CD8-positive, alpha-beta memory T cell (primary cell): ENCODE measurements at places on chromosomes 1 and 21.

GRCh38 chr1:109850194-109850593 is 60.5 kb upstream of the CSF1 start:
- DNase-seq = no peak
- H3K36me3 ChIP-seq = no peaks in the 10 kb centered on the region

DNA sequence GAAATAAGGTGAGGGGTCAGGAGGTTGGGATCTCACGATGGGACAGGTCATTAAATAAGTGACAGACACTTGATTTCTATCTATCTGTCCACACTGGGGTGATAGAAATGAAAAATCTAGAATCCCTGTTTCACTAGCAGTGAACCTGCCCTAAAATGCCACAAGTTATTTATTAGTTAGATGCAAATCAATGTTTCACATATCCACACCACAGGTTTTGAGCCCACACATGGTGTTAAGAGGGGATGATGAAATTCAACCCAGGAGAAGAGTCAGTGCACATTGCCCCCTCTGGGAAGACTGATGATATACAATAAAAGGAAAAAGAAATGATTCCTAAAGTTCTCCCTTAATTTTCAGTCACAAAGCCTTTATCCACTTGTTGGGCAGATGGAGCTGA is 10.1 kb upstream of the NTPCR start:
- no peak overlapping the region for H3K4me3 ChIP-seq
- DNase-seq = no peak
- no peak overlapping the region for H3K27ac ChIP-seq
- H3K36me3 ChIP-seq = no peaks in the 10 kb centered on the region
- H3K27me3 ChIP-seq = no peaks in the 10 kb centered on the region

- no peaks in the 10 kb centered on the region for H3K27me3 ChIP-seq
- no peaks in the 10 kb centered on the region for H3K36me3 ChIP-seq
- no peak overlapping the region for H3K4me3 ChIP-seq
- H3K27ac ChIP-seq = no peak overlapping the region
These were observed 103.0 kb downstream of the CAMTA1 start for GRCh38 chr1:6888268-6888667.

- peaks cover 45% of the 10 kb centered on the region for H3K36me3 ChIP-seq
- no peaks in the 10 kb centered on the region for H3K27me3 ChIP-seq
- no peaks in the 10 kb centered on the region for H3K4me1 ChIP-seq
- DNase-seq = no peak
These were observed 22.3 kb downstream of the CEP104 start for GRCh38 chr1:3834701-3835100.

DNA sequence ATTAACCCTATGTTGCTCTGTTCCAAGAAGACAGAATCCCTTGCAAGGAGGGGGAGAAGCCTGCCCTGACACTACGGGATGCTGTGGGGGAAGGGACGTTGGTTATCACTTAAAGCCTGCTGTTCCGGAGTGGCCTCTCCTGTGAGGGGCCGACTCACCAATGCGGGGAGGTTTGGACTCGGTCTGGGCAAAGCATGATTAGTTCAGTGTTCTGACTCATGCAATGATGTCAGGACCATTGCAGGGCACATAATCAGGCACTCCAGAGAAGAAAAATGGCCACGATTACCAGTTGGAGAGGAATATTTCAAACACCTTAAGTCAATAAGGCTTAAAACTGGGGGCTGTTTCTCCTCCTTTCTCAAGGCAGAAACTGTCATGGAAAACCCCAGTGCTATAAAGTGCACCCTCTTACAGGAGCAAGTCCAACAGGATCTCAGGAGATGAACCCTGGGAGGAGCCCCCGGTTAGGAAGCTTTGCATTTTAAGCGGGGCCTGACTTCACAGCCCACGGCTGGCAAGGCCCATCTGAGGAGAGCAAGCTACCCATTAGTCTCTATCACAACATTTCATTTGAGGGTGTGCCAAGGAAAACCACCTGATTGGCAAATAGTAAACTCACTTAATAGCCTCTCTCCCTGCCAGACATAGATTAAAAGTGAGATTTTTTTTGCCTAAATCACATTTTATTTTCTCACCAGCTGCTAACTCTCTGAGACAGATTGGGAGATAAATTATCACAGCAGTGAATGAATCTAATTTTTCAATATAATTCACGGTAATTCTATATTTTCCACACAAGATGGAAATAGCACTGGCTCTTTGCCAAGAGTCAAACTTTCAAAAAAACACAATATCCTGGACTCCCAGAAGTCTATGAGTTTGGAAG is 202.5 kb downstream of the C1orf94 start:
- H3K4me1 ChIP-seq = no peaks in the 10 kb centered on the region
- no peak overlapping the region for H3K4me3 ChIP-seq
- H3K27me3 ChIP-seq = peaks cover 4% of the 10 kb centered on the region
- H3K36me3 ChIP-seq = no peaks in the 10 kb centered on the region
- DNase-seq = no peak

- H3K36me3 ChIP-seq = no peaks in the 10 kb centered on the region
- DNase-seq = no peak
- H3K27ac ChIP-seq = no peak overlapping the region
- H3K4me1 ChIP-seq = no peaks in the 10 kb centered on the region
- H3K4me3 ChIP-seq = no peak overlapping the region
These were observed 818.9 kb downstream of the KCNT2 start for GRCh38 chr1:195789321-195789720.

GRCh38 chr1:12215118-12215961 is 14.5 kb upstream of the VPS13D start:
- no peaks in the 10 kb centered on the region for H3K27me3 ChIP-seq
- H3K4me3 ChIP-seq = no peak overlapping the region
- peaks cover 11% of the 10 kb centered on the region for H3K4me1 ChIP-seq
- DNase-seq = no peak
- no peaks in the 10 kb centered on the region for H3K36me3 ChIP-seq
- H3K27ac ChIP-seq = no peak overlapping the region

GRCh38 chr1:20477348-20478056 is 8.5 kb downstream of the CAMK2N1 start:
- no peak overlapping the region for H3K4me3 ChIP-seq
- H3K27me3 ChIP-seq = peaks cover 37% of the 10 kb centered on the region

- no peaks in the 10 kb centered on the region for H3K36me3 ChIP-seq
- H3K4me3 ChIP-seq = no peak overlapping the region
- no peak overlapping the region for H3K27ac ChIP-seq
- peaks cover 3% of the 10 kb centered on the region for H3K27me3 ChIP-seq
These were observed 149.1 kb upstream of the USP24 start for GRCh38 chr1:55364216-55364615.

GRCh38 chr1:145926686-145927062 is 610 bp downstream of the RBM8A start:
- H3K27me3 ChIP-seq = no peaks in the 10 kb centered on the region
- no peak for DNase-seq
- H3K36me3 ChIP-seq = peaks cover 9% of the 10 kb centered on the region
- H3K4me1 ChIP-seq = peaks cover 23% of the 10 kb centered on the region

DNA sequence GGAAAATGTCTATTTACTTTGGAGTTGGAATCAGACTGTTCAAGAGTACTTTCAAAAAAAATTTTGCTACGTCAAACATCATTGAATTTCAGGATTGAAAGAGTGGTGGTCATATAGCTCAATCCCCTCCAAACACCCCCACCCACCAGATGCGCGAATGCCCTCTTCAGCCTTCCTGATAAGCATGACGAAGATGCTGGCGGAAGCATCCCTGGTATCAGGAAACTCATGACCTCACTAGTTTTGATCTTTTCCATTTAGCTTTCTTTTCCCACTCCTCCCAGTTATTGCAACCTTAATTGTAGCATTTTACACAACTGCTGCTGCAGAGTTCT is 104.4 kb downstream of the LEPR start:
- H3K4me3 ChIP-seq = no peak overlapping the region
- H3K36me3 ChIP-seq = no peaks in the 10 kb centered on the region
- no peaks in the 10 kb centered on the region for H3K4me1 ChIP-seq
- H3K27ac ChIP-seq = no peak overlapping the region
- no peak for DNase-seq
- peaks cover 13% of the 10 kb centered on the region for H3K27me3 ChIP-seq

- H3K36me3 ChIP-seq = peaks cover 26% of the 10 kb centered on the region
- H3K4me3 ChIP-seq = no peak overlapping the region
- H3K4me1 ChIP-seq = no peaks in the 10 kb centered on the region
- no peak overlapping the region for H3K27ac ChIP-seq
These were observed 39.8 kb downstream of the WDR4 start for GRCh38 chr21:42839271-42840231.

DNA sequence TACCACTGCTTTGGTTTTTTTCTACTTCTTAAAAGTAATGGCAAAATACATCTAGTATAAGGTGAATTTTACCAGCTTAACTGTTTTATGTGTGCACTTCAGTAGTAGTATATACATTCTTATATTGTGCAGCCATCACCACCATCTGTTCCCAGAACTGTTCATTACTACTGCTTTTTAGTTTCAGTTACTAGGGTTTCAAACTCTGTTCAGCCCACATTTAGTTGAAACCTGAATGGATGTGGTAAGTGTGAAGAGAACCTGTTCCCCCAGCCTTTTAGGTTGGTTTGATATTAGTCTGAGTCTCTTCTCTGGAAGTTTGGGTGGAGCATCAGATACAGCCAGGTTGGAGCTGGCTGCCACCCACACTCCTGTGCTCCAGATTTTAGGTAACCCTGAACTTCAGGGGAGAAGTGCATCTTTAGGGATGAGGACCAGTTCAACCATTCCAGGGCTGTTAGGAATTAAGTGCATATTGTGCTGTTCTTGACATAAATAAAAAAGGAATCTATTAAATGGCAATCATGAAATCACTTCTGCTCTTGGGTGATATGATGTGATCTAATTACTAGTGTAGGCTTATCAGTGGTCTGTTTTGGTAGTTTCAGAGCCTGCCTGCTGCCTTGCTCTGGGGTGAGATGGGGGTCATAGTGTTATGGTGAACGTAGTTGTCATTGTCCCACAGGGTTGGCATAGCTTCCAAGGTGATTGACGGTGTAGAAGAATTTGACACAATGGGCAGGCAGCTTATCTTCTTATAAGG is 32.1 kb downstream of the URB2 start:
- peaks cover 22% of the 10 kb centered on the region for H3K36me3 ChIP-seq
- DNase-seq = no peak
- no peak overlapping the region for H3K27ac ChIP-seq
- no peak overlapping the region for H3K4me3 ChIP-seq
- no peaks in the 10 kb centered on the region for H3K27me3 ChIP-seq
- no peaks in the 10 kb centered on the region for H3K4me1 ChIP-seq

DNA sequence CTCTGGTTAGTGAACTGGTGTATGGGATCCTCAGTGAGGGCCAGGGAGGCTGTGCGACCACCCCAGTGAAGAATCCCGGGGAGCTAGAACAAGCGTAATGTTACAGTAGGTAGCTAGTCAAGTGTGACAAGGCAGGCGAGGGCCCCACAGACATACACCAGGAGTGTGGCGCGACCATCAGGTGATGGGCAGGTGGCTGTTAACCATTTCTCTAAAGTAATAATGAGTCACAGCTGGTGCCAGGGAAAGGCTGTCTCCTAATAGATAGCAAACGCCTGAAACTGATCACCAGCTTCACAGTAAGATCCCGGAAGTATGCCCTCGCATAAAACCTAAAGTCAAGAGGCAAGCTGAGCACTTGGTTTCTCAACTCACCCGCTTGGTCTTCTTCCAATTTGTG is 40.5 kb upstream of the TARBP1 start:
- no peak overlapping the region for H3K4me3 ChIP-seq
- H3K36me3 ChIP-seq = no peaks in the 10 kb centered on the region
- DNase-seq = no peak

- H3K4me1 ChIP-seq = no peaks in the 10 kb centered on the region
- no peak overlapping the region for H3K27ac ChIP-seq
- no peak for DNase-seq
- no peaks in the 10 kb centered on the region for H3K36me3 ChIP-seq
These were observed 545.2 kb upstream of the BRINP3 start for GRCh38 chr1:191022856-191023255.

- H3K27me3 ChIP-seq = no peaks in the 10 kb centered on the region
- H3K4me1 ChIP-seq = no peaks in the 10 kb centered on the region
- H3K36me3 ChIP-seq = peaks cover 63% of the 10 kb centered on the region
- DNase-seq = no peak
These were observed 58.4 kb upstream of the MYOCOS start for GRCh38 chr1:171563675-171564074.

DNA sequence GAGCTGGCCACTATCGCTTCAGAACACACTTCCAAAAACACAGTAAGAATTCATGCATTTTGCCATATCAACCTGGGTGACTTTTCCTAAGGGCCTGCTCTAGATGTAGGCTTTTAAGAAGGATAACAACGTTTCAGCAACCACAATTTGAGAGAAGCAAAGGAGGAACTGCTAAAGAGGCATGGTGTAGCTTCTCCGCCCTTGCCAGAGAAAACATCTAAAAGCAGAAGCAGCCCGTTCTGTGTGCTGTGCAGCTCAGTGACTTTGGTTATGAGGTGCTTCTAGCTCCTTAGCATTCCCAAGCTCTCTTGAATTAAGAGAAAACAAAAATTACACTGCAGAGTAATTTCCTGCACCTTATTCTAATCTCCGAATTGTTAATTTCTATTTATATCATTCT is 2.7 kb downstream of the PER3 start:
- no peak overlapping the region for H3K4me3 ChIP-seq
- H3K27me3 ChIP-seq = no peaks in the 10 kb centered on the region
- H3K27ac ChIP-seq = no peak overlapping the region
- no peaks in the 10 kb centered on the region for H3K36me3 ChIP-seq

DNA sequence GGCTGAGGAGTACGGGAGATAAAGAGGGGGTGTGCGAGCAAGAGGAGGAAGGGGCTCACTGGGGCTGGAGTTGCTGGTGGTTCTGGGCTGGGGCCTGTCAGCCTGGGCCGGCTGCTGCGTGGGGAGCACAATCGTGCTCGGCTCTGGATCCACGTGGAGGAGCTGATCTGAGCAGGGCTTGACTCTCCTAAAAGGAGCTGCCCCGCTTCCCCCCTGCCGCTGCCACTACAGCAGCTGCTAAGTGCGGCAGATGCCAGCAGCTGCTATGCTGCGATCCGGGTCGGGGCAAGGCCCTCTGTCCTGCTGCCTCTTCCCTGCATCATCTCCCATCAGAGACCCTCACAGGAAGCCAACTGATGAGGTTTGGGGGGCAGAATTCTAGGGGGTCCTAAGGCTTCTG is 165.9 kb downstream of the PCBP3 start:
- DNase-seq = no peak
- H3K4me3 ChIP-seq = no peak overlapping the region
- H3K27me3 ChIP-seq = no peaks in the 10 kb centered on the region
- H3K36me3 ChIP-seq = no peaks in the 10 kb centered on the region
- H3K27ac ChIP-seq = no peak overlapping the region
- no peaks in the 10 kb centered on the region for H3K4me1 ChIP-seq

- peak overlapping the region; percentile 43 for H3K27ac ChIP-seq
- no peaks in the 10 kb centered on the region for H3K36me3 ChIP-seq
- peak overlapping the region; percentile 44 for H3K4me3 ChIP-seq
- DNase-seq = peak; percentile 55
- no peaks in the 10 kb centered on the region for H3K27me3 ChIP-seq
These were observed 16.9 kb upstream of the KIAA0040 start for GRCh38 chr1:175209493-175209921.

- H3K36me3 ChIP-seq = no peaks in the 10 kb centered on the region
- H3K4me1 ChIP-seq = peaks cover 50% of the 10 kb centered on the region
- H3K27ac ChIP-seq = no peak overlapping the region
- no peaks in the 10 kb centered on the region for H3K27me3 ChIP-seq
- no peak for DNase-seq
These were observed 123.3 kb downstream of the KCNN3 start for GRCh38 chr1:154746622-154747299.

GRCh38 chr1:50959303-50959912 is 659 bp downstream of the FAF1 start:
- no peaks in the 10 kb centered on the region for H3K36me3 ChIP-seq
- H3K4me1 ChIP-seq = peaks cover 11% of the 10 kb centered on the region
- peak overlapping the region; percentile 87 for H3K4me3 ChIP-seq
- H3K27me3 ChIP-seq = no peaks in the 10 kb centered on the region

- H3K27me3 ChIP-seq = peaks cover 6% of the 10 kb centered on the region
- H3K4me3 ChIP-seq = no peak overlapping the region
These were observed 4.8 kb upstream of the FAM110D start for GRCh38 chr1:26153966-26154532.
